NCI-H2171 treated with DMSO at 0.1 percent for 48 hours (cell line): ENCODE measurements at places on chromosomes 7 and 10.

GRCh38 chr10:61398366-61399129, 54.6 kb downstream of the TMEM26 start:
- no peak for DNase-seq

DNA sequence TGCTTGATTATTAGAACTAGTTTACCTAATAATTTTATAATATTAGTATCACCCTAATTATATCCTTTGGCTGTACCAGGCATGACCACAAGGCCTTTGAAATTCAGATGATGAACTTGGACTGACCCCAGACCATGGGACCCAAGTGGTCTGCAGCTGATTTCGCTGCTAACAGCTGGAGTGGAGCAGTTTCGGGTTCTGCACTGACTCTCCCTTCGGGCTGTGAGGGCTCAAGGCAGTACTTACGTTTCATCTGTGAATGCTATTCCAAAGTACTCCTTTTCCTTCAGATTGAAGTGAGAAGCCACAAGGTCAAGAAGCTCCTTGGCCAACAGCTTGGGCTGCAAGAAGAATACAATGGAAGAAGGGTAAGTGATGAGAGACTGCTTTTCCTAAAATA, 223.8 kb downstream of the PRPF18 start:
- no peak for DNase-seq

DNA sequence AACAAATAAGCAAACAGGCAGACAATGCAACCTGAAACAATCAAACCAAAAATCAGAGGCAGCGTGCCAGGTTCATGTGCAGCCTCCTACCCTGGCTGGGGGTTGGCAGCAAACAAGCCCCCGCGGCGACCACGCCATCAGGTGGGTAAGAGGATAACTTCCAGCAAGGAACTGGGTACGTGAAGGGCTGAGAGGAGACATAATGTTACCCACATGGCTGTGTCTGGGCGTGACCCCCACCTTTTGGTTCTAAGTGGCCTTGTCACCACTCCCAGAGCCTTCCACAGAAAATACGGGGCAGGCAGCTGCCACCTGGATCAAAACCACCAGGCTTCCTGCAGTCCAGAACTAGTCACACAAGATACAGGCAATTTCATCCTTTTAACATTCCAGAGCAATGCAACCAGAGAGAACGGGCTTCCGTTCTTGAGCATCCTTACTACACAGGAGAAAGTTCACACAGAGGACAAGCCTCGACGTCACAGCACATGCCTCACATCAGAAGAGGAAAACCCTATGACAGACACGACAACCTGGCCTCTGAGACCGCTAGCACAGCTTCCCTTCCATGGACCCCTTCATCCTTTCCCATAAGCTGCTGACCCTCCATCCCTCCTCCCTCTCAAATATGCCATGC, 171.0 kb downstream of the GRID1 start:
- DNase-seq = no peak

DNA sequence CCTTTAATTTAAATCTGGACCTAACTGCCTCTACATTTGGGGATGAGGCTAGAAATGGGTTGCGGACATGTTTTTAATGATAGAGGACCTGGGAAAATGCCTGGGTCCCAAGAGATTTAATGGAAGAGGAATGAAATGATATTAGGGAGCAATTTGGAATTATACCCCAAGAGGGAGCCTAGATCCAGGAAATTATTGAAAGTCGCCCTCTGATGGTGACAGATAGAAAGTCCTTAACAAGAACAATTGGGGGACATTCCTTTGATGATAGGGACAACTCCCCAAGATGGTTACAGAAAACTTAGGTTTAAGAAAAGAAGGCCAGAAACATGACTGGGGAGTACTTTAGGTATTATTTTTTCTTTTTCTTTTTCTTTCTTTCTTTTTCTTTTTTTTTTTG, 9.5 kb upstream of the TSGA13 start:
- peak; percentile 56 for DNase-seq

DNA sequence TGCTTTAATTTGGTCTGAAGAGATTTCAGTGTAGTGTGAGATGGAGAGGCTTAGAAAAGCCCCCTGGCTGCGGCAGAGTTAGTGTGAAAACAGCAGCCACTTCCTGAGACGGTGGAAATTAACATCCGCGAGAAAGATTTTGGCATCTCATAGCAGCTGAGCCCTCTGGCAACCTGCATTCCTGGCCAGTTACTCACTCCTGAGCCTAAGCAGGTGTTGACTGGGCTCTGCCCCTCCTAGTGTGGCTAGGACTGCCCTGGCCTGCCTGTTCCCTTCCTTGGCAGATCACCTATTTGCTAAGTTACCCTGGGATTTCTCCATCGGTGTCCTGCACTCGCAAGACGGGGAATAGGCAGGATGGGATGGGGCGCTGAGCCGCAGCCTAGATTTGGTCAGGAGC, 57.6 kb upstream of the LMTK2 start:
- DNase-seq = no peak

- DNase-seq = peak; percentile 57
Observed at GRCh38 chr10:98242823-98243222, 25.2 kb downstream of the LOXL4 start.

- DNase-seq = no peak
Observed at GRCh38 chr10:36801660-36802059, 323.7 kb upstream of the ANKRD30A start.

GRCh38 chr10:132229834-132230556, 43.2 kb downstream of the DPYSL4 start:
- no peak for DNase-seq

DNA sequence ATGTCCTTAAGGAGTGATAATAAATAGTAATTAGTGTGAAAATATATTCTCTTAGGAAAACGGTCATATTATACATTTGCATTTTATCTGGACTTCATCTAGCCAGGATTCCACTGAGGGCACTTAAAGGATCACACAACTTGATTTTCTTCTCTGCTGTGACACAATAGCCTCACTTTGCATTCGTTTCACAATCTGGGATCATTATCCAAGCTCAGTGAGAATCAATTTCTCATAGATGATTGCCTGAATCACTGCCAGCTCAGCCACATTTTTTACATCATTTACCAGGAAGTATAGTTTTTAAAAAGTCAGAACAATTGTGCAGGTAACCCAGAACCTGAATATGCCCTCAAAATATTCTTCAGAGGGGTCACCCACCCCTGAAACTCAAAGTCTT, 68.9 kb downstream of the PTPRZ1 start:
- no peak for DNase-seq

DNA sequence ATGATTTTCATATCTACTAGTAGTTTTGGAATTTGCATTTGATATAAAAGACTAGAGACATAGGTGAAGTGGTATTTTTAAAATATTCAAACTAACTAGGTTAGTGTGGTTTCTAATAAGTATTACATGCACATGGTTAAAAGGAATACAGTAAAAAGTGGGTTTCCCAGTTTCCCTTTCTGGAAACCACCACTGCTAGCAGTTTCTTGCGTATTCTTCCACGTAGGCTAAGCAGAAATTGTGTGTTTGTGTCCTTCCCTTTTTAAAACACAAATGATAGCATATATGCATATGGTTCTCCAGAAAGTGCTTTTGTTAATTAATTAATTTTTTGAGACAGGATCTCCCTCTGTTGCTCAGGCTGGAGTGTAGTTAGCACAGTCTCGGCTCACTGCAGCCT, 15.4 kb downstream of the NRF1 start:
- DNase-seq = no peak

DNA sequence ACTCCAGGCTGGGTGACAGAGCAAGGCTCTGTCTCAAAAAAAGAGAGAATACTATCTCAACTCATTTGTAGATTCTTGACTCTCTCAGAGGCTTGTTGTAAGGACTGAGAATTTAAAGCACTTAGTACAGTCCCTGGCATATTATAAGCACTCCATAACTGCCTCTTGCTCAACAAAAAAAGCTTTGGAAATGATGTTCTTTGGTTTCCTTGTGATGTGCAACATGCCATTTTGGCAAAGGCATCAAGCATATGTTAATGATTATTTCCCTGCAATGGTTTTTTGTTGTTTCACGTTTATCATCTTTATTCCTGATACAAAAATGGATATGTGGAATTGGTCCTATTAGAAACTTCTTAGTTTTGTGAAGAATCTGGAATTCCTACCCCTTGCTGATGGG, 15.7 kb downstream of the NOLC1 start:
- DNase-seq = no peak

DNA sequence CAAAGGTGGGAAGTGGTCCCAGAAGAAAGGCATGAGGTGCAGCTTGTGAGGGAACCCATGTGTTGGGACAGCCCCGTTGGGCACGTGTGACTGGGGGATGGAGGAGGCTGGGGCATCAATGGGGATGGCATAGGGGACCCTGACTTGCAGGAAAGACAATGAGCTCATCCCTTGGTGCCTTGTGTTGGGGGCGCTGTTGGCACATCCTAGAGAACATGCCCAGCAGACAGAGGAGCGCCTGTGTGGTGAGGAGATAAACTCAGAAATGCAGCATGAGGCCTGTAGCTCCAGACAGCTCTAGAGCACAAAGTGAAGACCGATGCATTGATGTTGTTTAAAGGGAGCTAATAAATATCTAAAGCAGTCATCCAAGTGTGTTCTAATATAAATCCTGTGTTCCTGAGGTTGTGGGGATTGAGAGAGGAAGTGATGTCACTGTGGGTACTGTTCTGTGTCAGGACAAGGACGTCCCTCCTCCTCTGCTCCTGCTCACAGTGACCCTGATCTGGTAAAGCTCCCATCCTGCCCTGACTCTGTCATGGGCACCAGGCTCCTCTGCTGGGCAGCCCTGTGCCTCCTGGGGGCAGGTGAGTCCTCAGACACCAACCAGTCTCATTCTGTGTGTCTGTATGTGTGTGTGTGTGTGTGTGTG, 126.1 kb upstream of the PRSS58 start:
- no peak for DNase-seq

DNA sequence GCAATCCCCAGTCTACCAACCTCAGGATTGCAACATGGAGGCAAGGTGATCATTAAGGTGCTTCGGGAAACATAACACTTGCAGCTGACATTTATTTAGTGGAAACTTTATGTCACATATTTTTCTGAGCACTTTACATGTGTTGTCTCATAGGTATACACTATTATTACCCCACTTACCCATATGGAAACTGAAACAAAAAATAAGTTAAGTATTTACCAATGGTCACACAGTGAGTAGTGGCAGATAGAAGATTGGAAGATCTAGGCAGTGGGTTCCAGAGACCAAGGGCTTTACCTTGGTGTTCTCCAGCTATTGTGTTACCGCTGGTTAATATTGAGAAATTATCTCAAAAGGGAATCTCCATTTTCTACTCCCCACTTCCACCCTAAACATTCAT, 1279.1 kb upstream of the SORCS1 start:
- no peak for DNase-seq

DNA sequence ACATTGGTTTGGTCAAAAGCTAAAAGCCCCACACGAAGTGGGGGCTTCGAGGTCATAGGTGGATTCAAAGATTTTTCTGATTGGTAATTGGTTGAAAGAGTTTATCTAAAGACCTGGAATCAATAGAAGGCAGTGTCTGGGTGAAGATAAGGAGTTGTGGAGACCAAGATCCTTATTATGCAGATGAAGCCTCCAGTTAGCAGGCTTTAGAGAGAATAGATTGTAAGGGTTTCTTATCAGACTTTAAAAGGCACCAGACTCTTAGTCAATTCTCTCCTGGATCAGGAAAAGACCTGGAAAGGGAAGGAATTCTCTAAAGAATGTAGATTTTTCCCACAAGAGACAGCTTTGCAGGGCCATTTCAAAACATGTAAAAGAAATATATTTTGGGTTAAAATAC, 260.2 kb downstream of the PHF14 start:
- DNase-seq = no peak

DNA sequence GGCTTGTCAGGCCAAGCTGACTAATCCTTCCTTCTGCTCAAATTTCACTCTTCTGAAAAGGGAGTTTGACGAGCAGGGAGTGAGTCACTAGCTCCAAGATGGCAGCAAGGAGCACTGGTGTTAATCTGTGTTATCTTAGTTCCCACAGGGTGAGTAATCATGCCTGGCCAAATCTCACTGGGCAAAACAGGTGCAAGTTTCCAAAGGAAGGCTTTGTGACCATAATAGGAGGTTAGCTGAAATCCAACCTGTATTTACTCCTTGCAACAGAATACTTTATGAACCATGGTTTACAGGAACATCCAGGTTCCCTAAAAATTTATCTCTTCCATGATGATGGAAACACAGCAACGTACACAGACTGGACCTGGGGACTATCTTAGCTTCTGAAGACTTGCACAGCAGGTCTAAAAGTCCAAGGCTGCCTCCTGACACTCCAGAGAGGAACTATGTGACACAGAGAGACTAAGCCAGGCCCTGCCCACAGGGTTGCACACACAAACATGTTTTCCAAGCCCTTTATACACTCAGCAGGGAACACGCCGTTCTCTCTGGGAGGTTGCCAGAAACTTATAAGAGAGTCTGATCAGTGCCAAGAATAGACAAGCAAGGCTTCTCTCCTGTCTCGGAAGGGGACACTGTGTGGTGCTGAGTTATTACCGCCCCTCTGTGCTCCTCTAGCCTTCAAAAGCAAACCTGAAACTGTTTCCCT, 46.3 kb downstream of the PDK4 start:
- peak; percentile 41 for DNase-seq

DNA sequence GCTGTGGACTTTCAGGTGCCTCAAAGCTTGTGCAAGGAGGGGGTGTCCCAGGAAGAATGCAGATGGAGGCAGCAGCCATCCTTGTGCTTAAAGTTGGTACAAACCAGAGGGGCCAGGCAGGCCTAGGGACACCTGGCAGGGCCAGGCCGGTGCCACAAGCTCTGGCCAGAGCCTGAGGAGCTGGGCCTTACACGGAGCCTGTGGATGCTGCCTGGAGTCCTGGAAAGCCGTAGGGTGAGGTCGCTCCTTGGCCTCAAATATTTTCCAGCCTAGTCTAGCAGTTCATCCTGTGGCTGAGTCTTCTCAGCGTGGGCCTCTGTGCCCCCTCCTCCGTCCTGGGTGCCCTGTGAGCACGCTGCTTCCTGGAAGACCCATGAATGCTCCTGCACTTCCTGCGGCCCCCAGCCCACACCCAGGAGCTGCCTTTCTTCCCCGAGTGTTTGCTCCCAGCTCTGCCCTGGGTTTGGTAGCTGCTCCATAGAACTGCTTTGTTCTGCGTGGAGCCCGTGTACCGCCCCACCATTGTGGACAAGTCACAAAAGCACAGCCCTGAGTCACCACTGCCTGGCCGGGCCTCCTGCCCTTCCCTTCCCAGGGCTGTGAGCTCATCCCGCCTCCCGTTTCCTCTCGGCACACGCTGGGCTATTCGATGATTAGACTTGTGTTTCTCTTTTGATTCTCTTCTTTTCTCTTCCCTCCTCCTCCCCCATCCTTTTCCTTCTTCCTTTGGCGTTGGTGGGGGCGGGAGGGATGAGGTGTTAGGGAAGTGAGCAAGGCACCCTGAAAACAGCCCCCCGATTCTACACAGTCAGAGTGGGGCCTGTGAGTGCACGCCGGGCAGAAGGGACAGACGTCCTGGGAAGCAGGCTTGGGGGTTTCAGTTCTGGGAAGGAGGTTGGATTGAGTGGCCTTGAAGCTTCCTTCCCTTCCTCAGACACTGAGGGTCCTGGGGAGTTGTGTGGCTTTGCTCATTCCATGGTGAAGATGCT, 73.2 kb upstream of the SHH start:
- DNase-seq = no peak
